ENCODE measurements at places on chromosomes 6 and 20.
A peak's percentile ranks its signal among the peaks of the same experiment; 100 is the strongest.

- no peak for DNase-seq
Measured at GRCh38 chr6:680666-681340, 12.1 kb downstream of the EXOC2 start.

DNA sequence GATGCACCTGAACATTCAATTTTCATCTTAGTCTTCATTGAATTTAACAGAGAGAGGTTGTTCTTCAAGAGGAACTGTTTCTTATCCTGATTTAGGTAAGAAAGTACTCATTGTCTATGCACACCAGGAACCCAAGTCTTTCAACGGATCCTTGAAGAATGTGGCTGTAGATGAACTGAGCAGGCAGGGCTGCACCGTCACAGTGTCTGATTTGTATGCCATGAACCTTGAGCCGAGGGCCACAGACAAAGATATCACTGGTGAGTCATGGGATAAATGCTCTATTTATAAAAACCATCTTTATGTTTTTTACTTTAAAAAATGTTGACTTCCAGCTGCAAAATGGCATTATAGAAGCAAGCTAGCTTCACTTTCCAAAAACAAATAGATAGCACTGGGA is 10.2 kb downstream of the NQO2 start:
- DNase-seq, result no peak

DNA sequence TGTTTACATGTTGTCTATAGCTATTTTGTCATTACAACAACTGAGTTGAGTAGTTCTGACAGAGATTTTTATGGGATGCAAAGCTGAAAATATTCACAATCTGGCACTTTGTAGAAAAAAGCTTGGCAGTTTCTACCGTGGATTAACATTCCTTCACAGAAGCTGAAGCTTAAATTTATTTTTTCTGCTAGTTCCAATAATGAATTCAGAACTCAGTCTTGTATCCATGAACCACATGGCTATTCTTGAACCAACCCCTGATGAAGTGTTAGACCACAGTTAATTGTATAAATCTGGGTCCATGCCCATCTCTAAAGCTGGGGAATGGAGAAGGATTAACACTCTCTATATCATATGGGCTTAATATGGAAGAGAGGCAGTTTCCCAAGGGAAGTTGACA is 743.8 kb upstream of the FLRT3 start:
- DNase-seq, result no peak

- DNase-seq, result no peak
Measured at GRCh38 chr6:31042806-31043205, 32.5 kb downstream of the MUC22 start.

DNA sequence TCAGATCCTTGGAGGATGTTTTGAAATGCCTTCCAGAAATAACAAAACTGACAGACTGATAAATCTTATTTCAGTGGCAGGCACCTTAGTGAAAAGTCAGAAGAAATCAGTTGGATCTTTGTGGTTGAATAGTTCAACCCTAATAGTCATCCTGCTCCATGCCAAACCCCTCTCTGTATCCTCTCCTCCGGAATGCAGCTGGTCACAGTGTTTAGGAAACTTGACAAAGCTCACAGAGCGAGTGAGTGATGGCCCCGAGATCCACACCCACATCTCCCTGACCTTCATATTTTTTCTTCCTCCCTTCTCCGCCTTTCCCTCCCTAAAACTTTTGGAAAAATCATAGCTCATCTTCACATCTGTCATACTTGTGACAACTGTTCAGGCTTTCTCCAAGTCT is 464.8 kb upstream of the CDH4 start:
- DNase-seq, result no peak

- DNase-seq, result no peak
Measured at GRCh38 chr20:41347523-41348429, 7.2 kb downstream of the LPIN3 start.

- no peak for DNase-seq
Measured at GRCh38 chr6:73797861-73798260, 101.9 kb downstream of the CD109 start.

DNA sequence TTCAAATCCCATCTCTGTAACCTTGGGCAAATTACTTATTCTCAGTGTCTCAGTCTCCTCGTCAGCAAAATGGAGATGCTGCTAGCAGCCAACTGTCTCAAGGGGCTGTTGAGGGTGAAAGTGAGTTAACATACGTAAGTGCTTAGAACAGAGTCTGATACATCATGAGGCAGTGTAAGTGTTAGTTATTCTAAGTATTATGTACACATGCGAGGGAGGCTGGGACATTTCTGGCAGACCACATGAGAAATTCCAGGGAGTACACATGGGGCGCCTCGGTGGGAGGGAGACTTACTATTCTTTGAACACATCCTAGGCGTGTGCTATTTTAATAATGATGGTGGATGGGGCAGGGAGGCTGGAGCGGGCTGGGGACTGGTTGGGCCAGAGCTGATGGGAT is 99.1 kb downstream of the DLGAP4 start:
- no peak for DNase-seq

DNA sequence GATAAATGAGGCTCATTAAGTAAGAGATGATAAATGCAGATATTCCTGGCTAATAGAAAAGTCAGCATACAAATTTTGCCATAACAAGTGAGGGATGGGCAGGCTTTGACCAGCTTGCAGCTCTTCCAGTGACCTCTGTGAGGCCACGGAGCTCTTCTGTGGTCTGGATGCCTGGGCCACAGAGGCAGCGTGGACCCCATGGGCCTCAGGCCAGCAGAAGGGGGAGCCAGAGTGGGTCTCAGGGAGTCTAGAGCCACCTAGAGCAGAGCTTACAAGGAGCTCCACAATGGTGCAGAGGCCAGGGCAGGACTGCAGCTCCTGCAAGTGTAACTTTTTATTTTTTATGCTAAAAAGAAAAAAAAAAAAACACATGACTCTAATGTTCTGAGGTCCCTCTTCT is 165.1 kb downstream of the ARID1B start:
- DNase-seq, result no peak

DNA sequence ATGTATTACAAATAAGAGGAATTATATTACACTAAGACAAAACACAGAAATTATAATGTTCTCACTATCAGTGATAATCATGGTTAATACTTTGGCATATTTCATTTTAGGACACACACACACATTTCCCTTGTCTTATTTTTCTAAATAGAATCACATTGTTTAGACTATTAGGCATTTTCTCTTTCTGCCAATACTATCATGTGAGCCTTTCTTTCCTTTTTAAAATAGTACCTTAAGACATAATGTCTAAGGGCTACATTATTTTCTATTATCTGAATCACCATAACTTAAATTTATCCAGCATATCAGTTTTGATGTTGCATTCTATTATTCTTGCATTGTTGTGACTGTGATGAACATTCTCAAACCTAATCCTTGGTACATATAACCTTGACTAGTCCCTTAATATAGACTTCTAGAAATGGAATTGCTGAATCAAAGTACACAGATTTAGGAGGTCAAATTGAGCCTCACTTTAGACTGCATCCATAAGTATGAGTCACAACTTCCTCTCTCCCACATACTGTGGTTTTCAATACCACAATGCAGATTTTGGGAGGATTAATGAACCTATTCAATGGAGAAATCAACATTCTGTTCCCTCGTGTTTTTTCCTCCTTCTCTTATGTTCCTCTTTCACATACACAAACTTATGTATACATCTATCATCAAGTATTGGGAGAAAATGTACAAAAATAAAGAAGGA is 212.6 kb downstream of the MOXD1 start:
- DNase-seq, result peak; percentile 64

DNA sequence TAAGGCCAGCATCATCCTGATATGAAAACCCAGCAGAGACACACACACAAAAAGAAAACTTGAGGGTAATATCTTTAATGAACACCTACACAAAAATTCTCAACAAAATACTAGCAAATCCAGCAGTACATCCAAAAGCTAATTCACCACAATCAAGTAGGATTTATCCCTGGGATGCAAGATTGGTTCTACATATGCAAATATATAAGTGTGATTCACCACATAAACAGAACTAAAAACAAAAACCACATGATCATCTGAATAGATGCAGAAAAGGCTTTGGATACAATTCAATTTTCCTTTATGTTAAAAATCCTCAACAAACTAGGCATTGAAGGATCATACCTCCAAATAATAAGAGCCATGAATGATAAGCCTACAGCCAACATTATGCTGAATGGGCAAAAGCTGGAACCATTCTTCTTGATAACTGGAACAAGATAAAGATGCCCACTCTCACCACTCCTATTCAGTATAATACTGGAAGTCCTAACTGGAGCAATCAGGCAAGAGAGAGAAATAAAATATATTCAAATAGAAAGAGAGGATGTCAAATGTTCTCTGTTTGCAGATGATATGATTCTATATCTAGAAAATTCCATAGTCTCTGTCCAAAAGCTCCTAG is 33.9 kb upstream of the CLVS2 start:
- no peak for DNase-seq

DNA sequence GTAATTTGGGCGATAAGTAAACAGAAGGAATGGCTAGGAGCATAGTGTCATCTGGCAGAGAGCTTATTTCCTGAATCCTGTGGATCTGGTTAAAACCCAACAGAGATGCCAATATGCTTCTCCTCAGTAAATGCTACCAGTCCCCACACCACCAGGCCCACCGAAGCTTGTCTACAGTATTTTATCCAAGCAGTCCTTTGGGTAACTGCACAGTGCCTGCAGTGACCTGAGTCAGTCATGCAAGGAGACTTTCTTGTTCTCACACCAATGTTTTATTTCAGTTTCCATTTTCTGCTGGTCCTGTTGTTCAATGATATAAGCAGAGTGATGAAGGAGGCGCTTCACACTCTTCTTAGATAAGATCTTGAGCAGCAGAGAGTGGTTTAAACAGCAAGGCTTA is 326.3 kb downstream of the RIMS1 start:
- no peak for DNase-seq

DNA sequence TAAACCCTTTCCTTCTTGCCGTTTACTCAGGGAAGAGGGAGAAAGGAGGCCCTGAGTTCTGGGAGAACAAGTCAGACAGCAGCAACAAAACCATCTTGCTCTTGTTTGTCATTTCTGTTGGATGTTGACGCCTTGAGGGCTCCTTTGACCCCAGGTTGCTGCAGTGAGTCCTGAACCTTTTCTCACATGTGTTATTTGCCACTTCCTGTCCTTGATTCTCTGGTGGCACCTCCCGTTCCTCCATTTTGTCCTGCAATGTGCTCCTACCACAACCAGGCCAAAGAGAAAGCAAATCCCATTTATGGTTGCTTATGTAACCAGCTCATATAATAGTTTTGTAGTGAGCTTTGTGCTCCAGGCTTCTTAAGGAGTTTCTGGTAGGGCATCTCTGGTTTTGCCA is 66.6 kb upstream of the ADGRF4 start:
- DNase-seq, result no peak
